Caudate nucleus (tissue), 63 donors: ENCODE measurements at places on chromosomes 5 and 9.

GRCh38 chr5:172565455-172565854 is 75.6 kb upstream of the NEURL1B start:
- DNase-seq, result no peak

DNA sequence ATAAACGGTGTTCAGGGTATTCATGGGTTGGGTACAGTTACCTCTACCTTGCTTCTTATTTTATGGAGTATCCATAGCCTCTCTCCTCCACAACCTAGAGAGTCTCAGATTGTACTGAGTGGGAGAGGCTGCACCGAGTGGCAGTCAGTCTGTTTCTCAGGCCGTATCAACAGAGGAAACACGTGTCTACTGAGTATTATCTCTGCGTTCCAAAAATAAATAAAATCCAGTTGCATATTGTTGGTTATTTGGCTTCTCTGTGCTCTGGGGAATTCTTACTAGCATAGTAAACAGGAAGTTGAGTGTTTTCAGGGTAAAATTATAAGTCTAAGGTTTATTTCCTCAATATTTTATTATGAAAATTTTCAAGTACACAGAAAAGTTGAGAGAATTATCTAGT is 231.0 kb downstream of the ARHGEF28 start:
- no peak for DNase-seq

- DNase-seq, result no peak
Measured at GRCh38 chr9:135581636-135582426, 20.3 kb downstream of the PAEP start.

- no peak for DNase-seq
Measured at GRCh38 chr9:127138444-127138843, 16.0 kb upstream of the ANGPTL2 start.

DNA sequence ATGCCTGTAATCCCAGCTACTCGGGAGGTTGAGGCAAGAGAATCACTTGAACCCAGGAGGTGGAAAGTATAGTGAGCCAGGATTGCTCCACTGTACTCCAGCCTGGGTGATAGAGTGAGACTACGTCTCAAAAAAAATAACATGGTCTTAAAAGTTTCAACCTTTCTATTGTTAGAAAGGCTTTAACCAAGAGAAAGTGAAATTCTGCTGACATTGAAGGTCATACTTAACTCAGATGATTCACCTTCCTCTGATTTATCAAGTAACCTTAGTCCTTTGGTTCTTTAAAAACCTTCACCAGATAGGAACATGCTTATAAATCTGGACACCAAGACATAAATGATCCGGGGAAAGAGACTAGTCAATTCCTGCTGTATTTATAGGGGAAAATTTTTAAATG is 73.3 kb downstream of the FER start:
- DNase-seq, result no peak

GRCh38 chr9:25752398-25752797 is 74.2 kb upstream of the TUSC1 start:
- no peak for DNase-seq
